ENCODE measurements at places on chromosomes 12 and 14.

DNA sequence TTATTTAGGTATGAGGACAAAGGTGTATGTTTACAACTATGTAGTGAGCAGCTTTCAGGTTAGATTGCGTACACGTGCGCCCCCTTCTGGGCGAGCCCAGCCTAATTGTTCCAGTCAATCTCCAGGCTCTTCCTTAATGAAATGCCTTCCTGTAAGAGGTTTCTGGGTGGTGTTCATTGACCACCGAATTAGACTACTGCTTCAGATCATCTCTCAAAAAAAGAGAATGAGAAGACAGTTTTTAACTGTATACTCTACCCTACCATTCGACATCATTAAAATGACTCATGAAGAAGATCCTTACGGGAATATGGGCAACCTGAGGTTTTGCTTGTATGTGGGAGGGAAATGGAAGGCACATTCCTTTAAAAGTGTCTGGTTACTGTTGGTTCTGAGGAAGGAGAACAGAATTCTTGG, 2.1 kb downstream of the LUM start:
- DNase-seq, result no peak

GRCh38 chr14:87142551-87143211, 850.3 kb downstream of the GALC start:
- no peak for DNase-seq

GRCh38 chr12:27221625-27222387, 22.3 kb upstream of the STK38L start:
- no peak for DNase-seq

DNA sequence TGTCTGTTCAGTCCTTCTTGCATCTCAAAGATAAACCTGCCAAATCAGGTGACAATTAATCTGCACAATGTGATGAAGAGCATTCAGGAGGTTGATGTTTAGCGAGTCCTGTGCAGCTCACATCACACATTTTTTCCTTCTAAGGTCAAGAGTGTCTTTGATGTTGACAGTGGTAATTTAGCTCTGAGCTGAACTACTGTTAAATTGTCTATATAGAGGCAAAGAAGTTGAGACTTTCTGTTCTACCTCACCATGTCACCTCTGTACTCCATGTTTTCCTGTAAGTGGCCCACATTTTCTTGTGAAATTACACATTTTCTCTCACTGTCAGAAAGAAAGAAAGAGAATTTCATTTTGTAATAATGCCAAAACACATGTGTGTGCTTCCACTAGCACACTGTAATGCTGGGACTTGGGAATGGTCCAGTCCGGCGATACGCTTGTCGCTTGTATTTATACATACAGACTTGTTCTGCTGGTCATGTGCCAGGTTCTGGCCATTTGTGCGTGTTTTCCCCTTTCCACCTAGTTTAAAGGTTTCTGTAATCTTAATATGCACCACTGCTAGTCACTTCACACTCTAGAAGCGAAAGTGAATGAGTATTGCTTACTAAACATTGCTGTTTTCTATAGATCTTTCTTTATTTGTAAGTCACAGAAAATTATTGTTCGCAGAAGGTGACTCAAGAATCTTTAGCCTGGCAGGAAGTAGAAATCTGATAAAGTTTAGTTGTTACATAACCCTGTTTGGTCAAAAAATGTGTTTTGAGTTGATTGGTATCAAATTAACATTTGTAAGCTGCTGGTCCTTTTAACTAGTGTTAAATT, 328.9 kb downstream of the TMTC2 start:
- no peak for DNase-seq

GRCh38 chr12:27747111-27747820, 32.8 kb upstream of the KLHL42 start:
- no peak for DNase-seq

DNA sequence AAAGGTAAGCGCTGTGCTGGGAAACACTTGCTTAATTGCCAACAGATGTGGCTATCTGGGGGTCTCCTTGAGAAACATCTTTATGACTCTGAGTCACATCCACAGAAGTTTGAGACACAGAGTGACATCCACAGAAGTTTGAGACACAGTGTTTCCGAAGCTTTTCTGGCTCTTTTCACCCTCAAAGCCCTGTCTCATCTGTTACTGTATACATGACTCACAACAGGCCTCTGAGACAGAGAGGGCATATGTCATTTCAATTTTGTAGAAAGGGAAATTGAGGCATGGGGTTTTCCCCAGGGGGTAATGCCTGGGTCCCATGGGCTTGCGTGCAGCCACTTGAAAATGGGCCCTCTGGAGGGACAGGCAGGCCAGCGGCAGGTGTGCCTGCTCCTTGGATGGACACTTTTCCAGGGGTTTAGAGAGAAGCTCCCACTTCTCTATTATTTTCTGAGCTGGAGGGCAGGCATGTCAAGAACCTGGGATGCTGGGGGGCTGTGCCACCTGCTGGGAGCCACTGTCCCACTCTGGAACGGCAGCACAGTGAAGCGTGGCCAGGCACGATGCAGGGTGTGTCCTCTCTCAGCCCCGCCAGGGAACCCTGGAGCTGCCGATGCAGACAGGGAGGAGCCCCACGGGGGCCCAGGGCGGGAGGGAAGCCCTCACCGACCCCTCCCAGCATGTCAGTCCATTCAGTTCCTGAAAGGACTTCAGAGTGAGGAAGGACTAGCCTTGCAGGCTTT, 111.3 kb upstream of the FKBP4 start:
- DNase-seq, result no peak

DNA sequence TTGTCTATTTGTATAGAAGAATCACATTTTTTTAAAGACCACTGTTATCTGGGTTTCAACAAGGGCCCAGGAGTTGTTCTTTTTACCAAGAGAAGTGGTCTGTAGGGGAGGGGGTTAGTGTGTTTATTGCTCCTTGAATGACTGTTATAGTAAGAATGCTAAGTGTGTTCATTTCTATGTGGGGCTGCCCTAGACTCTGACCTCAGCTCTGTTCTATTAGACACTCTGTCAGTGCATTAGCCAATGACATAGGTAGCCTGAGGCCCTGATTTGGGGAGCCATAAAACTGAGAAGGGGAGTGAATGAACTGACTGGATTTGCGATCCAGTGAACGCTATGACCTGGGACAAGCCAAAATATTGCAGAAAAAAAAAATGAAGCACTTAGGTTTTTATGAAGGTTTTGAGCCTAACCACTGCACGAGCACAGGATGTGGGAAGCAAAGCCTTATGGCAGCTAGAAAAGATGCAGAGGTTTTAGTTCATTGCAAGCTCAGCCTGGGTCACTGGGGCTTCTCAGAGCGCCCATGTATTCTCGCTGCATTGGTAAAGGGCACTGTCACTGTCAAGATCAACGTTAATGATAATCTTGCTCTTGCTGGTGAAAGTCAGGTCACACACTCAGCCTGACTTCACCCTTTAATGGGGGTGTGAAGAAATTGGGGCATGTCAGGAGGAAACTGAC, 63.8 kb downstream of the PRKCH start:
- no peak for DNase-seq

- no peak for DNase-seq
Observed at GRCh38 chr14:84080944-84081343, 1449.0 kb upstream of the FLRT2 start.

GRCh38 chr14:100717386-100717785, 9.3 kb upstream of the DLK1 start:
- no peak for DNase-seq

DNA sequence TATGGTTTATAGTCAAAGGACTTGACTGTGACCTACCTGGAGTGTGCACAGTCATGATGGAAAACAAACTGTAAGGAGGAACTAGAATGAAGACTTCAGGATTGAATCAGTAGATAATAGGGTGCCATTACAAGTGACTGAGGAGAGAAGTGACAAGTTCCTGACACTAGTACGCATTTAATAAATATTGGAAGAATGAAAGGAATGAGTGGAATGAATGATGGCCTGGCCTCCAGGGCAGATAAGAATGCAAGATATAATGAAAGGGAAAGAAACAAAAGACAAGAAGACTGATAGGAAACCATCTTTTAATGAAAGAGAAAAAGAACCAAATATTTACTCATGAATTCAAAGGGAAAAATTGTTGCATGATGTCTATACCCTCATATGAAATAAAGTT, 44.7 kb upstream of the NEDD1 start:
- DNase-seq, result no peak

DNA sequence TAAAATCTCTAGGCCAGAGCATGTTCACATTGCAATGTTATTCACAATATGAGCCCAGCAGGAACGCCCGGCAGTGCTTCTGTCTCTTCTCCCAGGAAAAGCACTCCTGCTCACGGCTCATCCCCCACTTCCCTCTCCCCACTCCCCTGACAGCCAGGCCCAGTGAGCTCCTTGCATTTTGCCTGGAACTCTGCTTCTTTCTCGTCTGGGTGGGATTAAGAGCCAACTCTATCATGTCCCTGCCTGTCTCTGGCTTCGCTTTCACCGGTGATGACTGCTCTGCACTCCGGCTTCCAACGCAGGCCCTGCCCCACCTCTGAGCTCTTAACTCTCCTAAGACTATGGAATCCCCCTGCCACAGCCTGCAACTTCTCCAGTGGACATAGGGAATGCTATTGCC, 2.5 kb downstream of the PLEK2 start:
- no peak for DNase-seq

GRCh38 chr12:1126091-1126490, 135.1 kb downstream of the ERC1 start:
- DNase-seq, result no peak

DNA sequence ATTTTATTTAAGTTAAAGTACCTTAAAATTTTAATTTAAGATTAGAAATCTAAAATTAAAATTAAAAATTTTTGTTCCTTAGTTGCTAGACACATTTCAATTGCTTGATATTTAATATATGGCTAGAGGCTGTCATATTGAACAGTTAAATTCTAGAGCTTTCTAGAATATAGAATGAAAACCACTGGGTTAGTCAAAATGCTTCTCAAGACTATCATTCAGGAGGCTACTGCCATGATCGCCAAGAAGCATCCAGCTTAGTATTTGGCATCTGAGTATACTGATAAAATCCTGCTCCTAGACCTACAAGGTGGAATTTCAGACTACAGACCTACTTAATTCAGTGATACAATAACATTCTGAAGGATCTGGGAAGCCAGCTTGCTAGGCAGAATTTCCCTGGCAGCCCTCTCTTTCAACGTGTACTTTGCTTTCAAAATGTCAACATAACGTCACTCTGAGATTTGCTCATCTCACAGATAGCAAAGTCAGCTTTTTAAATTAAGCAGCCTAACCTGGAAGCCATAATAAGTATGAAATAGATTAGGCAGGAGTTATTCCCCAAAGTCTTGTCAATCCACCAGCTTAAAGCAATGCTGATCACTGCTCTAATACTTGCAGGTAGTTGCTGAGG, 525.8 kb downstream of the FSCB start:
- DNase-seq, result no peak

DNA sequence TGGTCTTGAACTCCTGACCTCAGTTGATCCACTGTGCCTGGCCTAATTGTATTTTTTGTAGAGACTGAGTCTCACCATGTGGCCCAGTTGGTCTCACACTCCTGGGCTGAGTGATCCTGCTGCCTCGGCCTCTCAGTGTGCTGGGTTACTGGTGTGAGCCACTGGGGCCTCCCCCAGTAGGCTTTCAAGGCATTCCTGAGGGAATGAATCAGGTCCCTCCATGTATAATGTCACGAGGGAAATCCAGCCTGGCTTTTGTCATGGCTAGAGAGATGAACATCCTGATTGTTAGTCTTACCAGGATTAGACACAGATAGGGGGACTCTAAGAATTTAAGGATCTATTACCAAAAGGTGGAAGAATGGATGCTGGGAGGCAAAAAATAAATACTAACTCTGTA, 51.9 kb downstream of the CPSF2 start:
- no peak for DNase-seq

DNA sequence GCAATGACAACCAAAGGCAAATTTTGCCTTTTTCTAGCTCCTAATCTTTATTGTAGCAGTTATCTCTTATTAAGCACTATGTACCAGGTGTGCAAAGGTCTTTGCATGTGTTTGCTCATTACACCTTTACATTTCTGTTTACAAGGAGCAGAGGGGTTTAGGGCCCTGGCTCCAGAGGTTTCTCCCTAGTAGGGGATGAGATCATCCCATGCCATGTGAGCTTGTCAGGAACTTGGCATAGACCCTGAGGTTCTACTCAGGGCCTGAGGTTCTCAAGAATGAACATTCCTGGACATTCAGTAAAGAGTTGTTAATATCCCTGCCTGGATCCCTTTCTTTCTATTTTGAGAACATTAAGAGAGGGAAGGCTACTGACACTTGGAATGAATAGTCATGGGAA, 292.0 kb downstream of the RPAP3 start:
- no peak for DNase-seq

DNA sequence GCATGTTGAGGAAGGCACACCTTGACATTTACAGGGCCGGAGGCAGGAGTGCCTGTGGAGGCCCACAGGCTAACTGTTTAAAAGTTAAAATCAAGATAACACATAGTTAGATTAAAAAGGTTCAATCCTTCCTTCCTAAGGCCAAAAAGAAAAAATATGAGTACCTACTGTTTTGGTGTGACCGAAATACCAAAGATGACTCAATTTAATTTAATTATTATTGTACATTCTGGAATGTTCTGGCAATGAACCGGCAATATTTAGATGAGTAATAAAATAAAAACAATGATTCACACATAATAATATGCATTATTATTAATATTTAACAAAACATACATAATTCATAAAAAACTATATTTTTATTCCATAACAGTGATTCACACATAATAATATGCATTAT, 136.8 kb upstream of the NTF3 start:
- DNase-seq, result no peak
